IPS-NIHi11 (cell line): ENCODE measurements at places on chromosomes 5 and 9.

DNA sequence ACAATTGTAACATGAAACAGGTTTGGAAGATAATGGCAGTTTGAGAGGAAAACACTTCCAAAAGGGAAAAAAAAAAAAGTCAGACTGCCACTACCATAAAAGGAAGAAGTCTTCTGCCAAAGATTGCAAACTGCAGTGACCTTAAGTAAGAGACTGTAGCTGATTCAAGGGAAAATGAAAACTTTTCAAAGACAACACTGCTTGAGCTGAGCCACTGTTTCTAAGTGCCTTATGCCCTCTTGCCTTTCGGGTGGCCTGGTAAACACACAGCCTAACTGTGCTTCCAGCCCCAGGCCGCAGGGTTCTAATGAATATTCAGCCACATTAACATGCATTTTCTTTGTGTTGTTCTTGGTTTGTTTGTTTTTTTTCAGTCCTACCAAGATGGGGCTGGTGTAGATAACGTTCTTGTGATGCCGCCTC is 354.6 kb downstream of the BNC2 start:
- DNase-seq = peak; percentile 53

DNA sequence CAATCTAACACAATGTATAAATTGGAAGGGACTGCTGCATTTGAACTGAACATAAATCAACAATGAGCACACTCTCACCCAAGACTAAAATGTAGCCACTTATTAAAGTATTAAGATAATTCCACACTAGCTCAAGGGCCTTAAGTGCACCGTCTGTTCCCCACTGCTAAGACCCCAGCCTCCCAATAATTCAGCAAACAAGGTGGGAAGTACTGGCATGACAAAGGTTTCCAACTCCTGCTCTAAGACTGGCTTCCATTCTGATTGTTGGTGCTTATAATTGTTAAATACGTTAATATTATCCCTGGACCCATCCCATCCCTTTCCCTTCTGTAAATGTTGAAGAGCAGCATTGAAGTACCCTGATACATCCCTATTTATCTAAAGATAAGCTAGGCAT is 636.7 kb downstream of the NR2F1-AS1 start:
- no peak for DNase-seq

GRCh38 chr9:116198344-116198743 is 44.8 kb downstream of the PAPPA start:
- no peak for DNase-seq

GRCh38 chr9:97868859-97869258 is 15.8 kb downstream of the FOXE1 start:
- no peak for DNase-seq

DNA sequence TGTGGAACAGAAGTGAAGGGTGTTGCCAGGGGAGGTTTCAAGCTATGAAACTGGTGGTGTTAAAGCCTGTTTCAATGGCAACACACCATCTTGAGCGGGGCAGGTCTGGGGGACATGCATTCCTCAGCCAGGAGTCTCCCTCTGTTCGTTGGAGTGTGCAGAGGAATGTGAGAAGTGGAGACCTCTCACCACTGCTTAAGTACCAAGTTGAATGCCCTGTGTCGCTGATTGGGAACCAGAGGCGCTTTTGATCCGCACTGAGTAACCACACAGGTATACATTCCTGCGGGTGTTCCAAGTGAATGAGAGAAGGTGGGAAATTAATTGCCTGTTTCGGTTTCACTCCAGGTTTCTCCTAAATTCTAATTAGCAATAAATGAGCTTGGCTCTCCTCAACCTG is 99.4 kb downstream of the LIX1 start:
- peak; percentile 29 for DNase-seq

GRCh38 chr5:177466861-177467260 is 6.6 kb downstream of the DBN1 start:
- DNase-seq = no peak

GRCh38 chr9:81634915-81635516 is 54.3 kb downstream of the TLE1 start:
- no peak for DNase-seq

DNA sequence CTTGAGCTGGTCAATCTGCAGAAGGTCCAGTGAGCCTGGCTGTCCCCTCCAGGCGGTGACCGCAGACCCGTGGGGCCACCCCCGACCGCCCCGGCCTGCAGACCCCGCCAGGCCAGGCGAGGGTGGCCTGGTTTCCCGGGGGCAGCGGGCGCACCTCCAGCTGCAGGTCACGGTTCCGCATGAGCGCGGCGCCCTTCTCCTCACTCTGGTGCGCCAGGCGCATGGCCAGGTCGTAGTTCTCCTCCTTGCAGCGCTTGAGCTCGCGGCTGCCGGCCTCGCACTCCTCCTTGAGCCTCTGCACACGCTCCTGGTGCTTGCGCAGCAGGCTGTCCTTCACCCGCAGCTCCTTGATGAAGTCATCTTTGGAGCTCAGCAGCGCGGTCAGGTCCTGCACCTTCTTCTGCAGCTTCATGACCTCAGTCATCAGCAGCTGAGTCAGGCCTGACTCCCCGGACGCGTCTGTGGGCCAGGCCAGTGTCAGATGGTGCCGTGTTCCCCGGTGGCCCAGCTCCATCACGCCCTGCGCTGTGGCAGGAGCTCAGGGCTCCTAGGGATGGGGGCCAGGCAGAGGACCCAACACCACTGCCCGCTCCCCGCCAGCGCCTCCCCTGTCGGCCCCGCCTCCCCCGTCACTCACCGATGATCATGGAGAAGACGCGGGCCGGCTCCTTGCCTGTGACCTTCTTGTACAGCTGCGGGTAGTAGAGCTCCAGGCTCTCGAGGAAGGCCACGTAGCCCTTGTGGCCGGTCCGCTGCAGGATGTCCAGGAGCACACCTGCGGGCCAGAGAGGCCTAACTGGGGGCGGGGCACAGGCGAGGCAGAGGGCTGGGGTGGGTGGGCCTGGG is 2.6 kb downstream of the CARD9 start:
- no peak for DNase-seq

DNA sequence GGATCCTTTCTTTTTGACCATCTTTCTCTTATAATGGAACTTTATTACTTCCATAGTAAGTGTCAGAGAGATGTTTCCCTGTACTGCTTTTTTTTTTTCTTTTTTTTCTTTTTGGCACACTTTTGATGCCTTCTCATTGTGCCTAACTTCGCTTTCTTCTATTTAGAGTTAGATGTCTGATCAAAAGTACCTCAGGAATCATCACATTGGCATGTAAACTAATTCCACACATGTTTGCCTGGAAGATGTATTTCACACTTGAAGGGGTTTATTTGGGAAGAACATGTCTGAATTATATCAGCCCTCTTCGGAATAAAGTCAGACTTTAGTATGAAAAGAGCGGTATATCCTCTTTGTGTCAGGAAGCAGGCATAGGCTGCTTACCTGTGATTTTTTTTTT is 35.1 kb downstream of the SMARCA2 start:
- DNase-seq = no peak

DNA sequence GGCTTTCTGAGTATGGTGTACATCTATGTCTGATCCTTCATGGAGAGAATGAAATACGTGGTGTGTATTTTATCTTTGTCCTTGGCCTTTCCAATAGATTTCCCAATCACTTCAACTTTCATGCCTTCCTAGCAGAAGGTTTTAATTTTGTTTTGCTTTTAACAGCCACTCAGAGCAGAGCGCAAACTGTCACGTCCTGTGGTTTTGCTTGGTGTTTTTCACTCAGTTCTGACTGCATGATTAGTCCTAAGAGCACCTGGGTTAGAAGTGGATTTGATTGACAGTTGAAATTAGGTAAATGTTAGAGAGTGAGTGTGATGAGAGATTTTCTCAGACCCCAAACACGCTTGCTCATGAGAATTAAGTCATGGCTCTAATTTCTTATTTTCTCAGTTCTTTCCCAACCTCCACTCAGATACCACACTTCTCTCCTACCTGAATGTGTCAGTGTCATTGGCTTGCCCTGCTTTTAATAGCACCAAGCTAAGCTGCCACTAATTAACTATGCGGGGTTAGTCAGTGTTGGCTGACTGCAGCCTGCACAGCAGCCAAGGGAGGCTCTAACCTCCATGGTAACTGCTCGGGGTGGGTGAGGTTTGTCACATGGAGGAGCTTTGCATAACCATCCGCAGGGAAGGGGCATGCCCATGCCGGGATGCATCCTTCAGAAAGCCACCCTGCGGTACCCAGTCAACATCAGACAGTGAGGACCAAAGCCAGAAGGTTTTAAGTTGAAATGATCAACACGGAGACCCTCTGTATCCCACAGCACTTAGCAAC is 173.4 kb downstream of the NR3C1 start:
- DNase-seq = peak; percentile 18

DNA sequence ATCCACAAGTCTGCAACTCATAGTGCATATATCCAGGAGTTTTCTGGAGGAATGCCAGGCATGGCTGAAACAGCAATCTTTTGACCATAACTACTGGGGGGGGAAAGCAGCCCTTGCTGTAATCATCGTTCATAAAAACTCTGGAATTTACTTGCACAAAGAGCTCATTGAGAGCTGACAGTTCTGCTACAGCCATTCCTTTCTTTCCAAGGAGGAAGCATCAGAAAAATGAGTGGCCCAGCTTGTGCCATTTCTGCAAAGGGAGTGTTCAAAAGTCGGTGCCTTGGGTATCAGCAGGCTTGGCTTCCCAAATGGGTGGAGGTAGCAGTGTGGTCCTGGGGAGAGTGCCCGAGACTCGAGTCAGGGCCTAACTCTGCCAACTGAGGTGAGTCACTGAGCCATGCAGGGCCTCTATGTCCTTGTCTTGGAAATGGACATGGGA is 101.5 kb downstream of the GCNT1 start:
- DNase-seq = no peak

GRCh38 chr9:94612071-94612470 is 18.4 kb upstream of the FBP2 start:
- DNase-seq = no peak

DNA sequence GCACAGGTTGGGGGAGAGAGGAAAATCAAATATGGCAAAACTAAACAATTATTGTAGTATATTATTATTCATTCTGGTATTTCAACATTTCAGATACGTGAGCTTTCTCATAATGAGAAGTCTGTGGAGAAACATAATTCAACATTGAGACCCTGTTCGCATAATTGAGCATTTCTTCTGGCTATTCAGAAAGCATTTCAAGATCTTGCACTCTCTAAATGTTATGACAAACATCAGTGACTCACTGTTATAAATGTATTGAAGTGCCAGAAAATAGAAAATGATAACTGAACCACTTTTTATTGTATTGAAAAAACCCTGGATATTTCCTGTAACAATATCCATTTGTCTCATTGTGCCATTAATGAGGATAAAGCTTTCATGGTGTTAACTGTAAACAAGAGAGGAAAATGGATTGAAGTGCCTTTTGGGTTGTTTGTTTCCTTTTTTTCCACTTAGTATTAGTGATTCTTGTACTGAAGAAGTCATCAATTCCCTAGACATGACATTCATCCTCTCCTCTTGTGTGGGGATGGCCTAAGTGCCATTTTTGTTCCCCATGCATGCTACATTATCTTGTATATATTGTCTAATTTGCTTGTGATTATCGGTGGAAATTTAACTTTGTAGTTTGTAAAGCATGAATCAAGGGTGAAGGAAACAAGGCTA is 124.6 kb downstream of the CAMK4 start:
- no peak for DNase-seq

- no peak for DNase-seq
Measured at GRCh38 chr5:58299256-58299655, 160.6 kb downstream of the PLK2 start.

DNA sequence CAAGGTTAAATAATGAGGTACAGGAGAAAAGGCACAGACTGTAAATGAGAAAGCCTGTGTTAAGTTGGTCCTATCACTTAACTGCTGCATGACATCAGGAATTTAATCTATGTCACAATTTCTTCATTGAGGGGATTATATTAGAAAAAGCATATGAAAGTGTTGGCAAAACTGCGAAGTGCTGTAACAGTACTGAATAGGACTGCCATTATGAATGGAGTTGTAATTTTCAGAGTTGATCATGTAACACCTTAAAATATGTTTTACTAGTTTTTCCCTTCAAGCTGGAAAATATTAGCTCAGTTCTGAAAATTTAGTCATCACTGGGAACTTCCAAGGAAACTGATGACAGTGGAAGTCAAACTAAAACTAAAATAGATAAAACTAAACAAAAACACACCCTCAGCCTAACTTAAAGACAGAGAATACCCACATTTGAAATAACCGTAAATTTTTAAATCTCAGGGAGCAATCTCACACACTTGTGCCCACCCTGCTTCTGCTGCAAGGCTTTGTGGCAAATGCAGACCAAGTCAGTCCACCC is 45.1 kb downstream of the ERMP1 start:
- DNase-seq = no peak
